Upper lobe of right lung (tissue), 1 donor: ENCODE measurements at places on chromosomes 4 and X.

DNA sequence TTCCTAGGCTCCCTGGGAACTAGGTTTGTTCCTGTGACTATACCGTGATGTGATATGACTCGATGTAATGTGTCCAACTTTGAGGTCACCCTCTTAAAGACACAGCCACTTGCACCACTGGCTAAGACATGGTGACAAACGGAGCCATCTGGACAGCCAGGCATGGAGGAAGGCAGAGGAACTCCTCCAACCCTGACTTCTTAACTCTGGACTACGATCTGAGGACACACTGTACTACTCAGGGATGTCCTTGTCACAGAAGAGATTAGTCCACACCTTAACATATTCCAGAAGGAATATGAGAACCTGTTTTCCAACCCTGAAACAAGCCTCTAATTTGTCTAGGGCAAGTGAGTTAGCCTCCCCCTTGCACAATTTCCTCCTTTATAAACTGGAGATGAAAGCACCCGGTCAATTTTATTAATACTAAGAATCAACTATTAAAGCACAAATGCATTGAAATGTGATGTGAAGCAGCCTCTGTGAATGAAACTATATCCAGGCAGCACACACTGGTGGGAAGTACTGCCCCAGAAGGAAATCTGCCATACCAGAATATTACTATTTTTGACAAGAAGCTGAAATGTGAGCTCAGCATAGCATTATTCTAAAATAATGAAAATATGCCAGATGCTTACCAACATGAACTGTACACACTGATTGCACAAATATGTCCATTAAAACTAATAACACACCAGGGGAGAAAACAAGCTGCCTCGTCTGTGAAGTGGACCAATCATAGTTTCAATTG is 47.3 kb downstream of the TSPAN5 start:
- no peak overlapping the region for H3K27ac ChIP-seq
- no peaks in the 10 kb centered on the region for H3K36me3 ChIP-seq
- H3K27me3 ChIP-seq: no peaks in the 10 kb centered on the region

- H3K27ac ChIP-seq: no peak overlapping the region
- no peaks in the 10 kb centered on the region for H3K4me1 ChIP-seq
- no peak for DNase-seq
- H3K36me3 ChIP-seq: no peaks in the 10 kb centered on the region
- no peak overlapping the region for H3K4me3 ChIP-seq
Observed at GRCh38 chr4:16070203-16070602, 13.6 kb downstream of the PROM1 start.

GRCh38 chr4:109614466-109614865 is 54.4 kb downstream of the MCUB start:
- H3K4me3 ChIP-seq: no peak overlapping the region
- H3K27ac ChIP-seq: no peak overlapping the region
- no peak for DNase-seq
- H3K27me3 ChIP-seq: no peaks in the 10 kb centered on the region
- H3K4me1 ChIP-seq: no peaks in the 10 kb centered on the region

GRCh38 chr4:173138624-173139023 is 30.0 kb upstream of the GALNT7 start:
- no peaks in the 10 kb centered on the region for H3K4me1 ChIP-seq
- no peak overlapping the region for H3K4me3 ChIP-seq
- H3K27me3 ChIP-seq: no peaks in the 10 kb centered on the region
- no peak for DNase-seq
- no peak overlapping the region for H3K27ac ChIP-seq

- no peak for DNase-seq
- H3K36me3 ChIP-seq: no peaks in the 10 kb centered on the region
- no peaks in the 10 kb centered on the region for H3K27me3 ChIP-seq
- H3K4me1 ChIP-seq: no peaks in the 10 kb centered on the region
Observed at GRCh38 chr4:106773076-106773905, 262.8 kb downstream of the DKK2 start.

GRCh38 chr4:138225477-138225876 is 16.7 kb downstream of the SLC7A11 start:
- no peak overlapping the region for H3K4me3 ChIP-seq
- no peak for DNase-seq
- H3K36me3 ChIP-seq: no peaks in the 10 kb centered on the region
- no peak overlapping the region for H3K27ac ChIP-seq
- H3K4me1 ChIP-seq: no peaks in the 10 kb centered on the region
- no peaks in the 10 kb centered on the region for H3K27me3 ChIP-seq

- H3K4me1 ChIP-seq: no peaks in the 10 kb centered on the region
- DNase-seq: no peak
- no peaks in the 10 kb centered on the region for H3K27me3 ChIP-seq
Observed at GRCh38 chrX:20906571-20906970, 467.6 kb upstream of the CNKSR2 start.

GRCh38 chrX:24426340-24426913 is 38.7 kb upstream of the PDK3 start:
- DNase-seq: no peak
- no peak overlapping the region for H3K4me3 ChIP-seq
- H3K27ac ChIP-seq: no peak overlapping the region
- no peaks in the 10 kb centered on the region for H3K4me1 ChIP-seq

DNA sequence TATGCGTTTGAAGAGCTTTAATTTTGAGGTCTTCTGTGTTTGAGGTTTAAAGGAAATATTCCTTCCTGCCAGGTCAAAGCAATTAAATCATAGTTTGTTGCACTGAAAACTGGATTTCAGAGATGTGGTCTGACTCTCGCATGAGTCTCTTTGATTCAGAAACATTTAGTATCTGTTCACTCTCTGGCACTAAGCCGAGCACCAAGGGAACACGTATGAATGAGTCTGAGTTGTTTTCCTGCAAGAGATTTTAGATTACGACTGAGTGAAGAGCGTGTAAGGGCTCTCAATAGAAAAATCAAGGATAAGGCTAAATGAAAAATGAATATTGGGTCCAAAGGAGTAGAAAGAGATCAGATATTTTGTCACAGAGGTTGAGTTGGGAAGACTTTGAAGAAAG is 875.4 kb upstream of the PRKX start:
- H3K4me3 ChIP-seq: no peak overlapping the region
- DNase-seq: no peak
- no peak overlapping the region for H3K27ac ChIP-seq
- no peaks in the 10 kb centered on the region for H3K4me1 ChIP-seq
- H3K27me3 ChIP-seq: no peaks in the 10 kb centered on the region
- no peaks in the 10 kb centered on the region for H3K36me3 ChIP-seq

DNA sequence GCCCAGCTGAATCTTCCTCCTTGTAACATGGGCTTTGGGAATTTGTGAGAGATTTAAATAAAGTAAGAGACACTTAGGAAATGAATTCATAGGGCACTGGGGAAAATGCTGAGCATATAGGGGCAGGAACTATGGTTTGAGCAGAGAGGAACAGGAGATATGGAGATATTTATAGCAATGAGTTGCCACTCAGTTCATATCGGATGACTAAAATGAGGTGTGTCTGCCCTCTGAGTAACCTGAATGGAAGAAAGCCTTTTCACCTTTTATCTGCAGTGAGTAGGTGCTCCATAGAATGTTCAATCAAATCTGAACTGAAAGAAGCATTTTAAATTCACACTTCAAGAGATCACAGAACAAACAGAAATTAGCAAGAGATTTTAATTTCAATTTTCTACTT is 105.7 kb downstream of the CEP44 start:
- H3K4me1 ChIP-seq: no peaks in the 10 kb centered on the region
- no peaks in the 10 kb centered on the region for H3K36me3 ChIP-seq
- no peaks in the 10 kb centered on the region for H3K27me3 ChIP-seq
- H3K27ac ChIP-seq: no peak overlapping the region

DNA sequence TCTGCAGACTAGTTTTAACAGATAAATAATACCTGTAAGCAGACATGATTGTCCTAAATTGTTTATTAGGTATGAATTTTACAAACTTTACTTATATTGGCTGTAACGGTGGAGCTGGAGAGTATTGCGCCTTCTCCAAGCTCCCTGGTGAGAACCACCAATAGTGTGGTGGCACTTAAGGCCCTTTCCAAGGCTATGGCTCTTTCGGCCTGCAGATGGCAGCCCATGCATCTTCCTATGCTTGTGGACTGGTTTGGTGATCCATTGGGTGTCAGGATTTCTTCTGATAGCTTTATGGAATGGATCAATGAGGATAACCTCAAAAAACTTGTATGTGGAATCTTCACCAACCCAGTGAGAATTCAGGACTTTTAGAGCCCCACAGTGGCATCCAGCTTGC is 7.8 kb downstream of the LARP1B start:
- no peaks in the 10 kb centered on the region for H3K27me3 ChIP-seq
- no peak overlapping the region for H3K27ac ChIP-seq
- DNase-seq: no peak
- H3K4me3 ChIP-seq: no peak overlapping the region

DNA sequence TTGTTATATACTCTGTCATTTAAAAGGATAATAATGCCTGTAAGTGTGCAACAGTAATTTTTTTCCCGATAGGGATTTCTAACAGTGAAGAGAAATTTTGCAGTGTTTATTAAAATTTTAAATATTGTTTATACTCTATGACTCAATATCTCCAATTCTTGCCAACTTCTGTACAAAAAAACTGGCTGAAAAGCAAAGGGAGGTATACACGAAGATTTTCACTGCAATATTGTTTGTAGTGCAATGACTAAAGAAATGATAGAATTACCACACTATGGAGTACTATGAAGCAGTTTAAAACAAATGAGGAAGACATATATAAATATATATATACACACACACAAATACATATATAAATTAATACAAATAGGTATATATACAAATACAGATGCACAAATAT is 187.9 kb upstream of the IL15 start:
- H3K27ac ChIP-seq: no peak overlapping the region
- no peaks in the 10 kb centered on the region for H3K27me3 ChIP-seq
- no peak overlapping the region for H3K4me3 ChIP-seq

GRCh38 chrX:31038575-31039326 is 33.1 kb downstream of the FTHL17 start:
- no peak overlapping the region for H3K27ac ChIP-seq
- no peaks in the 10 kb centered on the region for H3K36me3 ChIP-seq
- H3K4me3 ChIP-seq: no peak overlapping the region
- DNase-seq: no peak
- no peaks in the 10 kb centered on the region for H3K4me1 ChIP-seq
- H3K27me3 ChIP-seq: no peaks in the 10 kb centered on the region

DNA sequence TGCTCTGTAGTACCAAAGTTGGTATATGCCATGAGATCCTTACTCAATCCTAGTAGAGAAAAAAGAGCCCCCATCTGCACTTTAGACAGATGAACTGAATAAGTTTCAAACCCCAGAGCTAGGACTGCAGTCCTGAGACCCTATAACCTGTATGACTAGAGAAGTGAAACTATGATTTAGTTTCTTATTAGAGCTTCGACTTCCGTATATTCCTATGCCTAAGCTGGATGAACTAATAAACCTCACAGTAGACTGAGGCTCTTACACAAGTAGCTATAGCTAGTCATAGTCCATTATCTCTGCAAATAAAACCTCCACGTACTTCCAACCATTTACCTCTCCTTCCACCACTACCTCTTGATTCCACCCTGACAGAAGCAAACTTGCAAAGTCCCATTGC is 6.3 kb upstream of the OTUD4 start:
- no peaks in the 10 kb centered on the region for H3K36me3 ChIP-seq
- H3K4me1 ChIP-seq: no peaks in the 10 kb centered on the region
- no peak overlapping the region for H3K27ac ChIP-seq

DNA sequence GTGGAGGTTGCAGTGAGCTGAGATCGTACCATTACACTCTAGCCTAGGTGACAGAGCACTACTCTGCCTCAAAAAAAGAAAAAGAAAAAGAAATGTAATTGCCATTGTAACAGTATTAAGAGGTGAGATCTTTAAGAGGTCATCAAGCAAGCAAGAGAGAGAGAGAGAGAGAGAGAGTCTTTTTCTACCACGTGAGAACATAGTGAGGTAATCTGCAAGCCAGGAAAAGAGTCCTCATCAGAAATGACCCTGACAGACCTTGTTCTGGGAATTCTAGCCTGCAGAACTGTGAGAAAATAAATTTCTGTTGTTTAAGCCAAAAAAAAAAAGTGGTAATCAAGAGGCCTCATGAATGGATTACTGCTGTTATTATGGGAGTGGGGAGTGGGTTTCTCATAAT is 14.9 kb downstream of the GPKOW start:
- H3K27ac ChIP-seq: no peak overlapping the region
- no peak for DNase-seq
- no peaks in the 10 kb centered on the region for H3K27me3 ChIP-seq
- H3K36me3 ChIP-seq: peaks cover 12% of the 10 kb centered on the region

GRCh38 chr4:117311989-117312388 is 226.6 kb upstream of the TRAM1L1 start:
- H3K27ac ChIP-seq: no peak overlapping the region
- H3K27me3 ChIP-seq: no peaks in the 10 kb centered on the region
- H3K4me3 ChIP-seq: no peak overlapping the region
- no peaks in the 10 kb centered on the region for H3K4me1 ChIP-seq

- peaks cover 47% of the 10 kb centered on the region for H3K27me3 ChIP-seq
- H3K27ac ChIP-seq: no peak within 1 kb of the TSS
- peak within 1 kb of the TSS; percentile 39 for H3K4me3 ChIP-seq
- no peaks in the 10 kb centered on the region for H3K4me1 ChIP-seq
Observed at GRCh38 chr4:3766036-3766784, at the start of gene ADRA2C. Gene ADRA2C (plus strand): TSS chr4:3766385. CDS start chr4:3766607, 222 bp downstream.

DNA sequence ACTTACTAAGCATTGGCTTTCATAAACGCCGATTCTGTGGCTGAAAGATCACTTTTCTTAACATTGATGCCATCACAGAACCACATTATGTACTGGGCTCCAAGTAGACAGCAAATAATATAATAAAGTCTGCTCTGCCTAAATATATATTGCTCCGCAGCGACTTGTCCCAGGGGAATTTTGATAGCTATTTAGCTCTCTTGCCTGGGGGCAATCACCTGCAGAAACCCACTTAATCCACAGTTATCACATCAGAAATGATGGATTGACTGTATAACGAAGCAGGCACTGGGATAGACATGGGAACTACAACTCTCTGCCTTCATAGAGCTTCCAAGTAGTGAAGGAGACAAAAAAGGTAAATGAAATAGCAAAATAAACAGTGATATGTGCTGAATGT is 48.0 kb upstream of the MYOZ2 start:
- H3K27ac ChIP-seq: no peak overlapping the region
- H3K4me1 ChIP-seq: no peaks in the 10 kb centered on the region
- H3K27me3 ChIP-seq: no peaks in the 10 kb centered on the region
